NCI-H2081 treated with DMSO at 0.1 percent for 48 hours (cell line): ENCODE measurements at places on chromosomes 7 and 10.

DNA sequence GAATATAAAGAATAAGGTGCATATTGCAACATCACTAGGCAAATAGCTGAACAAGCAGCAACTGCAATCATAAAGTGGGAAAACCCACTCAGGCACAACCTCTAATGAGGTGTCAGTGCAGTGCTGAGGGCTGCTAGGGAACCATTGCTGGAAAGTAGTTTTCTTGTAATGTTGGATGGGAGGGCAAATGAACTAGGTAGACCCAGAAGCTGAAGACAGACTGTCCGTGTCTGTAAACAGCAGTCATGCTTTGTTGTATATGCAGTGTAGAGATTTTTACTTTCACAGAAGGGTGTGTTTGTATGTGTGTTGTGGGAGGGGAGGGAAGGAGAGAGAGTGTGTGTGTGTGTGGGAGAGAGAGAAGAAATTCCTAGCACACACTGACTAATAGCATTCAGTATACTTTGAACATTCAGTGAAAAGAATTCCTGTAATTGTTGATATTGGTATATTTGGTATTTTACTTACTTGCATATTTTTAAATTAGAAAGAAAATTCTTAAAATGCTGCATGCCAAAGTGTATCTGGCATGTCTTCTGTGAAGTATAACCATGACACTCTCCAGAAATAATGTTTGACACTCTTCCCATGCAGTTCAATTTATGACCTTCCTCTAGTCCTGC is 28.8 kb downstream of the ITGB8 start:
- DNase-seq = no peak

- DNase-seq = no peak
Observed at GRCh38 chr10:3867454-3868270, 82.7 kb upstream of the KLF6 start.

DNA sequence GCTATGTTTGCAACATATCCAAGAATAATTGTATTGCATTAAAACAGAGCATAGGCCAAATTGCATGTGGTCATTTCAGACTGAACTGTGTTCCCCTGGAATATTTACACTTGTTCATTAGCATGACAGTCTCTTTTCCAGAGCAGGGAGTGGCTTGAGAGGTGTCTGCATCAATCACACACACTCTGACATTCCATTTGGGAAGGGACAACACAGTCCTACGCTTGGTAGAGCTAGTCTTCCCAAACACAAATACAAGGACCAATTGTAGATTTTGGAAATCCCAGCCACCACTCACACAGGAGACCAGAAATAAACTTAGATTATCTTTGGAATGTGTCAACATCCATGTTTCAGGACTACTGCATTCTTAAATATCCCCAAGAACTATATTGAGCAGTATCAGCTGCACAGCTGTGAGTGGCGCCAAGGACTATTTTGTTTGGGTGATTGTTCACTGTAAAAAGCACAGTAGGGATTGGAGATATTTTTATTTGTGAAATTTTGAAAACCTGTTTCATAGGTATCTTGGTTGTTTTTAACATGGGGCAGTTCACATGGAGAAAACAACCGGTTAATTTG is 93.6 kb upstream of the PRR15 start:
- no peak for DNase-seq

DNA sequence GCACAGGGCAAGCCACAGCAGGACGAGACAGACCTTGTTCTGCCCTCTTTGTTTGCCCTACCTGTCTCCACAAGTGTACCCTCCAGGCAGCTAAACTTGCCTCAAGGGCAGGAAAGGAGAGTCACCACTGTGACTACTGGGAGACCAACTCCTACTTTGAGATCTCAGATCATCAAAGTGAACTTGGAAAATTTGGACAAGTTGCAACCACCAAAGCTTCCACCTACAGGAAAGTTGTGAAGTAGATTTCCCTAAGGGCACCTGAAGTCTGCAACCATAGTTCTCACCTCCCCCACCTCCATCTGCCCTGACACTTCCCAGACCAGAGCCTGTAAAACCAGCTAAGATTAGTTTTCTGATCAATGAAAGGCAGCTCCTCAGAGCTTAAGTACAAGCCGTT is 2.5 kb upstream of the WDR91 start:
- DNase-seq = no peak

DNA sequence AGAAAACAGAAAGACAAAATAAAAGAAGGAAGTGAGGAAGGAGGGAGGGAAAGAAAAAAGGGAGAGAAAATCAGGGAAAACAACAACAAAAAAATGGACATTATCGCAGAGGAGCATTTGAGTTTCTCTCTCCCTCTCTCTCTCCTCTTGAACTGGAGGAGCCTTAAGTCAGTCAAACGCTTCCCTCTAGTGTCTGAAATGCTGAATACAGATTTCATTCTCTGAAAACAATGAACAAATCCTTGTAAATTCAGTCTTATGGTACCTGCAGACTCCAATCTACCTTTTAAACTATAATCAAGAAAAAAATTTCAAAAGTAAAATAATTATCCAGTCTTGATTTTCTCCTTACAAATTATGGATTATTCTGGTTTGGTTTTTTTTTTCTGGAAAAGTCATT is 89.2 kb upstream of the PFKP start:
- no peak for DNase-seq

DNA sequence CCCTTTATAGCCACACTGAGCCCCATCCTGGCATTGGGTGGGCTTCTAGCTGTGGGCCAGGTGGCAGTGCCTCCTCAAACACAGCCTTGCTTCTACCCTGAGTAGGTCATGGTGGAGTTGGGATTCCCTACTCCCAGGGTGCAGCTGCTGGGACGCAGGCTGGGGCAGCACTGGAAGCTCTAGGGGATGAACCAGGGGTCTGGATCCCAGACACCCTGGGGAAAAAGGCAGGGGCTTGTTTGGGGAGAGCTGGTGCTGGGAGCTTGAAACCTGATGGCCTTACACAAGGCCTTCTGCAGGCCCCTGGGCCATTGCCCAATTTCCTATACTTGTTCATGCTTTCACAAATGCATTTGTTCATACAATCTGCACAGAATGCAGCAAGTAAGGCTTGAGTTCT is 103.7 kb upstream of the CTBP2 start:
- DNase-seq = no peak

DNA sequence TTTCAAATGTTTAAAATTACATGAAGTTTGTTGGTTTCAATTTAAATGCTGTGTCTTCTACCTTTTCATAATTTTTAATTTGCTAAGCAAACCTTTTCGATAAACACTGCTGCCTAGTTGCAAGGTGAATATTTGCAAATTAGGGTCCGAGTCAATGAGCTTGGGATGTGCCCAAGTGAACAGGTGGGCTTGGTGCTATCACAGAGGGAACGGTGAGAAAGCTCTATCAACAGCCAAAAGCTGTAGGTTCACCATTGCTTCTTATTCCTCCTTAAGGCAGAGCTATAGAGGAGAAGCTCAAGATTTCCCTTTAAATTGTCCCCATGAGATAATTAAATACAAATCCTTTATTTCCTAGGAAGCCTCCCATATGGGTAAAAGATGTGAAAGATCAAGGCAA is 245.3 kb upstream of the CELF2 start:
- no peak for DNase-seq

DNA sequence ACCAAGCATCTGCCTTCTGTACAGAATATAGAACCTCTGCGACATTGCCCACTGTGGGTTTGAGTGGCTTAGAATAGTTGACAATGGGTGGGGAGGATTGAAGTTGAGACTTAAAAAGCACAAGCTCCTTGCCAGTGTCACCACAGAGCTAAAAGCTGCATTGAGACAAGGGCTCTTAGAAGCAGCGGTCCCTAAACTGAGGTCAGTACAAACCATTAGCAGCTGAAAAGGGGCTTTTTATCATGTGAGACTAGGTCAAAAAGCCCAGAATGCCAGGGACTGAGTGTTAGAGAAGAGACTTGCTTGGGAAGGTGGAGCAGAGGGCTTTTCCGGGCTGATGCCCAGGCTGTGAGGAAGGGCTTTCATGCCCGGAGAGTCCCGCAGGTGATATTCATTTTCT is 91.3 kb downstream of the POU6F2 start:
- DNase-seq = no peak
